ENCODE measurements at places on chromosomes 1 and 21.

- no peak for DNase-seq
Measured at GRCh38 chr1:151156515-151156819, at the start of gene TNFAIP8L2. TNFAIP8L2 (plus strand) TSS chr1:151156649; CDS start chr1:151158698, 2,049 bp downstream.

DNA sequence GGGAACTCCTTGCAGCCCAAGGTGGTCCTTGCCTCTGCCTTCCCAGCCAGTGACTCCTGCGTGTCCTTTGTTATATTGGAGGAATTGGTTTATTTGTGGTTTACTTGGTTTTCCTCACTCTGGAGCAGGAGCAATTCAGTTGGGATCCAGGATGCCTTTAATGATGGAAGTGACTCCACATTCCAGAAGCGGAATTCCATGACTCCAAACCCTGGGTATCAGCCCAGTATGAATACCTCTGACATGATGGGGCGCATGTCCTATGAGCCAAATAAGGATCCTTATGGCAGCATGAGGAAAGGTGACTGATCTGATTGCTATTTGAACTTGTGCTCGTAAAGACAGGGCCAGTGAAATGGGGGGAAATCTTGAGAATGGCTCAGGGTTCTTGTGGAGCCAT is 15.1 kb upstream of the PIGV start:
- no peak for DNase-seq

GRCh38 chr1:3598522-3599285 is 12.6 kb downstream of the MEGF6 start:
- no peak for DNase-seq

- peak; percentile 81 for DNase-seq
Measured at GRCh38 chr1:211630236-211631081, 45.0 kb downstream of the NEK2 start.

- no peak for DNase-seq
Measured at GRCh38 chr21:35015435-35016024, 33.6 kb downstream of the RUNX1 start.

All from ELF-1 (cell line).